ENCODE measurements at places on chromosomes 7 and 10. TPM values are rescaled to one million over a fixed set of nuclear protein-coding genes. Genes with fewer than 3 reads are reported as not detected.

- DNase-seq: no peak
Measured at GRCh38 chr10:19713800-19714525, 102.3 kb upstream of the PLXDC2 start.

DNA sequence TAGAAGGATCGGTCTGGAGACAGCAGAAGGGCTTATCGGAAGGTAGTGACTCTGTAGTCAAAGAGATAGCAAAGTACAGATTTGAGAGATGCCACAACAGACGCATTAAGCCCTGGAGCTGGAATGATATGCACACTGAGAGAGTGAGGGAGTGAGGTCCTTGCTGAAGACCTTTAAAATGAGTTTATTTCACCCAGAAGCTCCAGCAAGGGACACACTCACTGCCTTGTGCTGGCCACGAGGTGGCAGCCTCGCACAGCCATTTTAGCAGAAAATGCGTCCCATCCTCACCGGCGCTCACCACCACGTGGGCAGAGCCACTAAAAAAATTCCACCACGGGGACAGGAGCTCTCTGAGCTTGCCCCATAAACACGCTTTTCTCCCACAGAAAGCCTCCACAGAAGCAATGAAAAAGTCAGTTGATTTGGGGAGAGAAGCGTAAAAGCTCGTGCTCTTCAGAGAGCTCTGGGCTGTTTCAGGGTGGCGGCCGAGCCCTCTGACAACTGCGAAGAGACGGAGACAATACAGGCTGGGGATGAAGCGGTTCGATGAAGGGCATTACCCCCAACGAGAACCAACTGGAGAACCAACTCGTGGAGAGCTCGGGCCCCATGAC lies 163.0 kb upstream of the KLF14 start:
- DNase-seq: peak; percentile 59

DNA sequence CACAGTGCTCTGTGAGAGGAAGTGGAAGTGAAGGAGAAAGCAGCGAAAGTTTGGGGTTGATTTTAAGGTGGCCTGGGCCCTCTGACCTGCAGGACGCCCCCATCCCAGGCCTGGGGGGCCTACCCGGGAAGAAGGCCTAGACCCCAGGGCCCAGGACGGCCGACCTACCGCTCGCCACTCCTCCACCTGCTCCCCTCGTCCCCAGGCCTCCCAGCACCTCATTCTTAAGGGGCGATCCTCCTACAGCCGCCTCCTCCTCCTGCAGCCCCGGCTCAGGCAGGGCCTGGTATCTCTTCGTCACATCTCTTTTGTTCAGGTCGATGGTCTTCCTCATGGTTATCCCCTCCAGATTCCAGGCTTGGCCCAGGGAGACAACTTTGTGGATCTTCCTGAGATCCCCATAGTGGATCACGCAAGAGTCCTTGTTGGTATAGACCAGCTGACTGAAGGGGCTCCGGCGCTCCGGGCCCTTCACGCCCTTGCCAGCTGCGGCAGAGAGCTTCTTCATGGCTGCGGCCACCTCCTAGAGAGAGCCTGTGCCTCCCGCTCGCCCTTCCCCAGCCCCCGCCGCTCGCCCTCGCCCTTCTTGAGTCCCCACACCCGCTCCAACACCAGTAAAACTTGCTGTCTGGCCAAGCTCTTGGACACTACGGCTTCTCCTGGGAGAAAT lies 117.5 kb downstream of the OR13A1 start:
- no peak for DNase-seq

GRCh38 chr7:156722043-156722826 lies 81.7 kb downstream of the RNF32 start:
- DNase-seq: no peak

- DNase-seq: no peak
Measured at GRCh38 chr10:6108631-6109443, 20.0 kb downstream of the RBM17 start.

DNA sequence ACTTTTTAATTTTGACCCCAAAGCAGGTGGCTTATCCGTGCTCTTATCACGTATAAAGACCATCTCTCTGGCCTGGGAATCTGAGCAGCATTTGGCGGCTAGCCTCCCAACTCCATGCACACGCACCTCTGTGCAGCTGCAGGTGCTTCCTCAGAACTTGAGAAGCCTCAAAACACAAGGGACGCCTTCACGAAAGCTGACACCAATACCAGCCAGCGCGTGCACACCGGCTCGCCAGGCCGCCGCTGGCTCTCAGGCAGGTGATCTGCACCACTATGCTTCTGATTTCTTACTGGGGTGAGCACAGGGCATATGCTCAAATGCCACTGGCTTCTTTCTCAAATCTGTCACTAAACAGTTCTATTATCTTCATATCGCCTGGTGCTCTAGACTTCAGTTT lies 145.0 kb downstream of the PARD3 start:
- DNase-seq: no peak

MRPL32 gene
- 54.7 TPM for polyA plus RNA-seq

DNA sequence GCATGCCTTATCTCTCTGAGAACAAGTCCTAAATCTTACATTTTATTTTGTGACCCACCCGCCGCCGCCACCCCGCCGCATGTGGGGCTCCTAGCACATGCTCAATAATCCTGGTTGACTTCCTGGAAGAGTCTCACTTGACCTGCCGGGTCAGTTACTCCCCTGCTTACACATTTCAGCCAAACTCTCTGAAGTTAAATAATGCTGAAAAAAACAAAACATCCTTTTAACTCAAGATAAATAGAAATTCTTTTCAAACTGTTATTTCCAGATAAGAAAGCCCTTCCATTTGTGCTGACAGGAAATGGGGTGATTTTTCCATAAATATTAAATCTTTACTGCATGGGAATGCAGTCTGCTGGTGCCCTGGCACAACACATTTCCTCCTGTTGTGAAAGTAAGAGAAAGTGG lies 123.5 kb downstream of the ABLIM1 start:
- DNase-seq: no peak

GRCh38 chr10:120580918-120581895 lies 124.2 kb downstream of the PLPP4 start:
- DNase-seq: no peak

- no peak for DNase-seq
Measured at GRCh38 chr10:124692100-124692446, 52.1 kb downstream of the FAM53B start.

DNA sequence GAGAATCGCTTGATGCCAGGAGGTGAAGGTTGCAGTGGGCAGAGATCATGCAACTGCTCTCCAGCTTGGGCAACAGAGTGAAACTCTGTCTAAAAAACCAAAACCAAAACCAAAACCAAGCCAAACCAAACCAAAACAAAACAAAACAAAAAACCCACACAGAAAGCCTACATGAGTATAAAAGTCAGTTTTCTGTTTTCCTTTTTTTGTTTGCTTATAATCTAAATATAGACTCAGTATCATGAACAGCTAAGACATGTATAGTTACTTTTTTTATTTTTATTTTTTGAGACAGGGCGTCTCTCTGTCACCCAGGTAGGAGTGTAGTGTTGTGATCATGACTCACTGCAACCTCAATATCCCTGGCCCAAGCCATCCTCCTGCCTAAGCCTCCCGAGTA lies 16.8 kb upstream of the MTPN start:
- no peak for DNase-seq

- DNase-seq: no peak
Measured at GRCh38 chr7:98266840-98267239, 14.6 kb upstream of the BRI3 start.

GRCh38 chr7:130662426-130662825 lies 6.1 kb downstream of the COPG2 start:
- no peak for DNase-seq

DNA sequence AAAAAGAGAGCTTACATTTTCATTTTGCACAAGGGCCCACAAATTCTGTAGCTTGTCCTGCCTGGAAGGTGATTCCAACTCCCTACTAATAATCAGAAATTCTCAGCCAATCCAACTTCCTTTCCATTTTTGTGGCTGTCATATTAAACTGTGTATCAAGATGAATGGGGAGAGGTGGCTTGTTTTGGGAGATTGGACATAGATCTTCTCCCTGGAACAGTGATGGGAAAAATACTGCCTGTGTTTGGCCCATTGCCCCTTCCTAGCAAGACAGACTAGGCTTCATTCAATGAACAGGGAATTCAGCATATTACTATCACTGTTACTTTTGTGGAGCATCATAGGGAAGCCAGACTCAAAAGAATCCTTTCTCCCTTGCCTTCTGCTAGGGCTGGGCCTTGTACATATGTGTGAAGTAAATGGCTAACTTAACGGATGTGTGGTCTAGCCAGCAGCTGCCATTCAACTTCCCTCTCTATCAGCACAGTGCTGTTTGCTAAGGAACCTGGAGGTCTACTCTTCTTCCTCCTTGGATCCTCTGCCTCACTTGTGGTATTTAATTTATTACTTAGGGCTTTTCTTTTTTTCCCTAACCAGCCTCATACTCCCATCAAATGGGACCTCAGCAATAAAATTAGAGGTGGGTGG lies 326.0 kb downstream of the BICC1 start:
- DNase-seq: no peak

GPER1 gene
- 5.7 TPM for polyA plus RNA-seq

All from left lung (tissue), 14 donors.